Esophagus squamous epithelium (tissue), 5 donors: ENCODE measurements at places on chromosomes 7 and 10.

- no peak for DNase-seq
These were observed 61.9 kb upstream of the DNAJB12 start for GRCh38 chr10:72416661-72417060.

GRCh38 chr10:98921316-98921715 lies 314.3 kb downstream of the HPSE2 start:
- DNase-seq: no peak

GRCh38 chr7:43869867-43870240 lies 537 bp upstream of the MRPS24 start:
- no peak for DNase-seq

GRCh38 chr7:67696878-67697277 lies 700.2 kb downstream of the TYW1 start:
- DNase-seq: no peak

DNA sequence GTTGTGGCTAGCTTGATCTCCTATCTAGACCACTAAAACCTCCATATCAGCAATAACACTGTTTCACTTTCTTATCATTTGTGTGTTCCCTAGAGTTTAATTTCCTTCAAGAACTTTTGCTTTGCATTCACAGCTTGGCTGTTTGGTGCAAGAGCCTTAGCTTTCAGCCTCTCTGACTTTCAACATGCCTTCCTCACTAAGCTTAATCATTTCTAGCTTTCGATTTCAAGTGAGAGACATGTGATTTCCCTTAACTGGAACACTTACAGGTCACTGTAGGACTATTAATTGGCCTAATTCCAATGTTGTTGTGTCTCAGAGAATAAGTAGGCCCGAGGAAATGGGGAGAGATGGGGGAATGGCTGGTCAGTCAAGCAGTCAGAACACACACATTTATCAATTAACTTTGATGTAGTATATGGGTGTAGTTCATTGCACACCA lies 10.6 kb upstream of the BPGM start:
- DNase-seq: no peak

- DNase-seq: no peak
These were observed 219.5 kb downstream of the PAXIP1 start for GRCh38 chr7:154783281-154783909.

DNA sequence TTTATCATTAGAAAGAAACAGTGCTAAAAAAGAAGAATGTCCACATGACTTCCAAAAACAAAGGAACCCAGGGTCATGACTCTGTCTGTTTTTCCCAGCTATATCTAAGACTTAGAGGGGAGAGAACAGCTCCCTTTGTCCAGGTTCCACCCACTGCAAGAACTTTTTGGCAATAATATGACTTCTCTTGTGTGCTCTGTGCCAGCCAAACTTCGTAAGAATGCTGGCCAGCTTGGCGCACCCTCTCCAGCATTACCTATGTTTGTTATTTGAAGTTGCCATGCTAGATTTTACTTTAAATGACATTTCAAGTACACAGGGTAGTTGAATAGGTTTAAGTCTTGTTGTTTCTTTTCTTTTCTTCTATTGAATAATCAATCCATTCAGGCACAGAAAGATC lies 371.4 kb downstream of the KCNMA1 start:
- DNase-seq: no peak
